GM23338 (cell line): ENCODE measurements at places on chromosomes 5 and 9. TPM values are rescaled to one million over a fixed set of nuclear protein-coding genes. Genes with fewer than 3 reads are reported as not detected.

HTR4 gene
- 0.10 TPM in 1 of 2 replicates, not detected in the other for total RNA-seq

DNA sequence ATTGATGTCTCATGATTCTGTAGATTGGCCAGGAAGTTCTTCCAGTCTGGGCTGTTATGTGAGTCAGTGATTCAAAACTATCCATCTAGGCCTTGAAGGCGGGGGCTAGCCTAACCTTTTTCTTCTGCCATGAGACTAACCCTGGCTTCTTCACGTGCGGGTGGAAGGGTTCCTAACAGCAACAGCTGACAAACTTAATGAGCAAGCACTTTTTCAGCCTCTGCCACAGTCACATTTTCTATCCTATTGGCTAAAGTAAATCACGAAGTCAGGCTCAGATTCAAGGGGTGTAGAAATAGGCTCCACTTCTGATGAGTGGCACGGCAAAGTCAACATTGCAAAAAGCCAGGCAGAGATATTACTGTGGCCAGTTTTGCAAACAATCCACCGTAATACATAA lies 68.4 kb downstream of the STK32A start:
- no peak for DNase-seq

GRCh38 chr9:38117651-38118050 lies 48.6 kb upstream of the SHB start:
- no peak for DNase-seq

DNA sequence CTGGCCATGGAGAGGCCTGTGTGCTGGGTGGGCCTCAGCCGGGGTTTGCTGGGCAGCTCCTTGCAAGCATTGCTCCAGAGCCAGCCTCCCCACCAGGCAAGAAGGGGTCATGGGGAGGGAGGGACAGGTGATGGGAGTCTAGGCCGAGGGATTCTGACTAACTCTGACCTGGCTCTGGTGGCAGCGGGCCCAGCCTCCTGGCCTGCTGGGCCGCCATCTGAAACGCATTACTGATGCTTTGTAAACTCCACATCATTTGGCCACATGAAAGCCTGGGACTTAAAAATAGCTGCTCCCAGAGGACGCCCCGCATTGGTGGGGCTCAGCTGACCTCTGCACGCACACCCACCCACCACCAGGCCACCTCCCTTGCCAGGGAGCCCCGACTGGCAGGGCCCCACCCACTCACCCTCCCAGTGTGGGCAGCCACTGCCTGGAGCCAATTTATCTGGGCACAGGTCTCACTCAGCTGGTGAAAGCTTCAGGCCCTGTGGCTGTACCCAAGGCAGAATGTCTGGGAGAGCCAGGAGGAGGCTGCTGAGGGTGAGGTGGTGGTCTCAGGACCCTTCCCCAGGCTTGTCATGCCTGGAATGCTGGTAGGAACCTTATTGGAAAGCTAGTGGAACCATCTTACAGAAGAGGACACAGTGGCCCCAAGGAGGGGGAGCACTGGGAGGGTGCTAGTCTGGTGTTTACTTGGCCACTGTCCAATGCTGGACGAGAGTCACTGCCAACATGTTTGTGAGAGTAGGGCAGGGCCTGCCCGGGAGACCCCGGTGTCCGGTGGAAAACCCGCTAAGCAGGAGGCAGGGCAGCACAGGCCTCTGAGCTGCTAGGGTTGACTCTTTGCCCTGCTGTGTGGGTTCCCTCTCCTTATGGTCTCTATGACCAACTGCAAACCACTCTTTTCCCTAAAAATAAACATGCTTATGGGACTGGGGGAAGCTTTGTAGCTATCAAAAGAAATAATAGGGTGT lies 10.8 kb downstream of the TCF7 start:
- no peak for DNase-seq

DNA sequence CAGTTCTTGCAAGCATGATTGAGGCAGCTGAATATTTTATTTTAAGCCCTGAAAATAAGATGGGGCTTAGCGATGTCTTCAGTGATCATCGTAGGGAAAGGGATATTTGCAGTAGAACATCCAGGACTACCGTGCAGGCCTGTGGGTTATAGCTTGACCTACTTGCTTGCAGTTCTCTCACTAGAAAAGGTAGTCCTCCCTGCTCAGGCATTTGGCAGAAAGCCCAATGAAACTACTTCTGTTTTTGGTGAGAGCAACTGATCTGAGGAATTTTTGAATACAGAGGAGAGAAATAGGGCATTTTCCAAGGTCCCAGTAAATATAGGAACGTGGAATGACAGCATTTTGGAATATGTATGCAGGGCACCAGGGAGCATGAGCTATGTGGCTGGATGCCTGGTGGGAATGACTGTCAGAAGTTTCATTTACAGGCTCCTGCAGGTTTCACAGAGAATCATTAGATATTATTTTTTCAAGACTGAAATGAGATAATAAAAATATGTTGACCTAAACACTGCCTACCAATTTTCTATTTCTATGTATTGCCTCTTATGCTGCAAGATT lies 417.9 kb upstream of the ACTBL2 start:
- no peak for DNase-seq

DNA sequence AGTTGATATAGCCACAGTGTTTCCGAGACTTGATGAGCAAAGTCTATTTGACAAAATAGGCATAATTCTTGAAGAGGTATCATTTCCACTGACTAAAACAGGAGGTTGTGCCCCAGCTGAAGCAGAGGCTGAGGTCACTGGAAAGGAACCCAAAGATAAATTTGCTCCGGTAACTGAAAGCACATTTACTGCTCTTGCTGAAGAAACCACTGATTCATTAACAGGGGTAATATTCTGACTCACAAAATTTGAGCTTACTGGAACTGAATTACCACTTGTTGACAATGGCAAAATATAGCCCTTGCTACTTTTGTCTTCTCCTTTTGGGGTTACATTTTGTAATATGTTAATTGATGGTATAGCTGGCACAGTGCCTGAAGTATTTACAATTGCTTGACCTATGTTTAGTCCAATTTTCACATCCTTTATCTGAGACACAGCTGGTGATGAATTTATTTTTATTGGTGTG lies 30.2 kb downstream of the MLANA start:
- DNase-seq: no peak

NEUROG1 gene
- not detected in 2 replicates for total RNA-seq
